ENCODE measurements at places on chromosomes 11 and 22.

DNA sequence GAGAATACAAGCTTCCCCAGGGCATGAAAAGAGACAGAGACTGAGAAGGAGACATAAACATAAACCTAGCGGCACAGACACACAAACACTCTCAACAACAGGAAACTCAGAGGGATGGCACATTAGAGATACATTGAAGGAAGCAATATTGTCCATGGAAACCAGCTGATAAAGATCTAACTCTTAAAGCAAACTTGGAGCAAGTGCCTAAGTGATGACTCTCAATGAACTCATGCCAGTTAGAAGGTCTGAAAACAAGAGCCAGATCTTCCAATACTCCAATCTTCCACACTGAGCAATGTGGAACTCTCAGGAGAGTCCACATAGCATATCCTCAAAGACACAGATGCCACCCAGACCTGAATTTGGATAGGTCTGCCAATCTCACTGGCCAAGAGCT, 168.8 kb upstream of the ISX start:
- no peak for ATAC-seq

- ATAC-seq, result no peak
Observed at GRCh38 chr22:25475257-25476022, 89.0 kb upstream of the GRK3 start.

- no peak for ATAC-seq
Observed at GRCh38 chr11:65262776-65263175, 1.0 kb downstream of the POLA2 start.

- peak; percentile 67 for ATAC-seq
Observed at GRCh38 chr11:9231848-9232177, 33.3 kb downstream of the DENND5A start.

DNA sequence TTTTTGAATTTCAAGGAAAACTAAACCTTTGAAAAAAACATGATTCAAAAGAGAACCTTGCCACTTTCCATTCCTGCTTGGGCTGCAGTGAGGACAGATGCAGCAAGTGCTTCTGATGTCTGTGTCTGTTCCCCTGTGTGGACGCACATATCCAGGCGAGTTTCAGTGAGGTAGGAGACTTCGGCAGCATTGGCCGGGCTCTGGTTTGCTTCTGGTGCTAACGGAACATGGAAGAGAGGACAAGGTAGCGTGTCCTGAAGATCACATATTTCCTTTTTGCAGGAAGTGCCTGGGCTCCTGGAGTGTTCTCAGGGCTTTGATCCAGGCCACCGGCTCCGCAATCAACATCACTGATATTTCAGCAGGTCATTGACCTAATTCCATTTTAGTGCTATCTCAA, 33.1 kb upstream of the IGLL5 start:
- ATAC-seq, result no peak

- no peak for ATAC-seq
Observed at GRCh38 chr11:86346513-86346912, 28.2 kb upstream of the CCDC81 start.

GRCh38 chr11:96978751-96979150, 588.9 kb downstream of the JRKL start:
- no peak for ATAC-seq

DNA sequence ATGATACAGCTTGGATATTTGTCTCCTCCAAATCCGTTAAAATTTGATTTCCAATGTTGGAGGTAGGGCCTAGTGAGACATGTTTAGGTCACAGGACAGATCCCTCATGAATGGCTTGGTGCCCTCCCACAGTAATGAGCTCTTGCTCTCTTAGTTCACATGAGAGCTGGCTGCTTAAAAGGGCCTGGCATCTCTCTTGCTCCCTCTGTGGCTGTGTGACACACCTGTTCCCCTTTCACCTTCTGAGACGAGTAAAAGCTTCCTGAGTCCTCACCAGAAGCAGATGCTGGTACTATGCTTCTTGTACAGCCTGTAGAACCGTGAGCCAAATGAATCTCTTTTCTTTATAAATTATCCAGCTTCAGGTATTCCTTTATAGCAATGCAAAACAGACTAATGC, 3.5 kb downstream of the VPS37C start:
- ATAC-seq, result no peak

GRCh38 chr11:75571625-75572024, 9.6 kb downstream of the SERPINH1 start:
- no peak for ATAC-seq

GRCh38 chr22:49755631-49756001, 72.1 kb downstream of the BRD1 start:
- no peak for ATAC-seq

DNA sequence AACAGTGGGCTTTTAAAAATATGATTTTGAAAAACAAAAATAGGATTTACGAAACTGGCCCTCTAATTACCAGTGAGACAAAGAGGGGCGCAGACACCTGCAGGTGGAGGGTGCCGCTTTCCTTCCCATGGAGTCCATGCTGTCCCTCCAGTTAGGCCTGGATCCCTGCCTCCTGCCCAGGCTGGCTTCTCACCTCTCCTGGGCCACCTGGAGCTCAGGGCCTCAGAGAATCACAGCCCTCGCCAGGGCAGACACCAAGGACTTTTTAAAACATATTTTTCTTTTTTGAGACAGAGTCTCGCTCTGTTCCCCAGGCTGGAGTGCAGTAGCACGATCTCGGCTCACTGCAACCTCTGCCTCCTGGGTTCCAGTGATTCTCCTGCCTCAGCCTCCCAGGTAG, 1437.2 kb downstream of the TBC1D22A start:
- ATAC-seq, result no peak

GRCh38 chr11:61485080-61485479, 23.5 kb upstream of the LRRC10B start:
- no peak for ATAC-seq

- ATAC-seq, result no peak
Observed at GRCh38 chr11:123434262-123434661, 4.2 kb downstream of the GRAMD1B start.

Measured in stimulated activated memory B cell treated with anti-CD40 and anti-IgM and Interleukin-4, amounts not matched to agents 10 μg/mL and 1 μg/mL and 100 μg/mL, for 72 hours (primary cell).